ENCODE measurements at places on chromosomes 7 and 10.

GRCh38 chr7:3033581-3033980 lies 10.1 kb downstream of the CARD11 start:
- DNase-seq: no peak

DNA sequence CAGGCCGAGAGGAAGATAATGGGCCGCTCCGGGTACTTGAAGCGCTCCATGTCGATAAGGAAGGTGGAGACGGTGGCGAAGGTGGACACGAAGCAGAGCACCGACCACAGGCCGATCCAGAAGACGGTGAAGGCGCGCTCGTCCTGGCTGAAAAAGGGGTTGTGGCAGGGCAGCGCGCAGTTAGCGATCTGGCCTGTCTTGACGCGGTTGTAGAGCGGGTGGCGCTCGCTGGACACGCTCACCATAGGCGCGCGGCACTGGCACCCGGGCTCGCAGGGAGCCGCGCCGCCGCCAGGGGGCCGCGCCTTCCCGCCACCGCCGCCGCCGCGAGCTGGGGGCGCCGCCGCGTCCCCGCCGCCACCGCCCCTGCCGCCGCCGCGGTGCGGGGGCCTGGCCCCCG lies 1.6 kb downstream of the FZD8 start:
- peak; percentile 48 for DNase-seq

- no peak for DNase-seq
Observed at GRCh38 chr7:29086545-29086944, 59.8 kb downstream of the CPVL start.

DNA sequence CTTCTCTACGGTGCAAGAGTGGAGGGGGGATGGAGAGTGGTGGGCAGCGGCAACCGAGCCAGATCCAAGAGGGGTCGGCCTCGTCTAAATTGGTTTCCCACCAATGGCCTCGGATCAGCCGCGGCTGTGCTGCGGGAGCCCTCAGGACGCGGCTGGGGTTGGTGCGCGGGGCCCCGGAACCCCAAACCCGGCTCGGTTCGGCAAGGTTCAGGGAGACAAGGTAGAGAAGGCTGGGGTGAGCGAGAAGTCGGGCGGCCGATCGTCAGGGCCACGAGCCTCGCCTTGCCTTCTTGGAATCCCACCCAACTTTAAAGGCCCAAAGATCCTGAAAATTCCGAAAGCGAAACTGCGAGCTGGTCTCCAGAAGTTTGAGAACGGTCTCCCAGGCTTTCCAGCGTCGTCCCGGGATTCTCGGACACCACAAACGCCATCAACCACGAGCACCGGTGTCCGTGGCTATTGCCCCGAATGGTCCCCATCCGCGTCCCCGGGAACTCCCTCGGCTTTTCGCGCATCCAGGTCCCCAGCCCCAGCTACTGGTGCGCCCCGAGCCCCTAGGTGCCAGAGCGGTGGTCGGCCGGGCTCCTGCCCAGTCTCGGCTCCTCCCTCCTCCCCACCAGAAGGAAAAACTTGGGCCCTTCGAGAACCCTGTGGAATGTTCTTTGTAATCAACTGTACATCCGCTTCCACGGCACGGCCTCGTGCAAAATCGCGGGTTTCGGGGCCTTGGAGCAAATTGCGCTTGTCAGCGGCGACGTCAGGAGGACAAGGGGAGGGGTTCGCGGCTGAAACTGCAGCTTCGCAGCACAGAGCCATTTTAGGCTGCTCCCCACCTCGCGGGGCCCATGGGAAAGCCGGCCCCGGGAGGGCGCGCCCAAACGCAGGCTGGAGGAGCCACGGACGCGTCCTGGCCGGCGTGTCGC lies 3.2 kb downstream of the SFMBT2 start:
- DNase-seq: peak; percentile 16

- DNase-seq: no peak
Observed at GRCh38 chr7:75626954-75627353, 111.8 kb downstream of the HIP1 start.

DNA sequence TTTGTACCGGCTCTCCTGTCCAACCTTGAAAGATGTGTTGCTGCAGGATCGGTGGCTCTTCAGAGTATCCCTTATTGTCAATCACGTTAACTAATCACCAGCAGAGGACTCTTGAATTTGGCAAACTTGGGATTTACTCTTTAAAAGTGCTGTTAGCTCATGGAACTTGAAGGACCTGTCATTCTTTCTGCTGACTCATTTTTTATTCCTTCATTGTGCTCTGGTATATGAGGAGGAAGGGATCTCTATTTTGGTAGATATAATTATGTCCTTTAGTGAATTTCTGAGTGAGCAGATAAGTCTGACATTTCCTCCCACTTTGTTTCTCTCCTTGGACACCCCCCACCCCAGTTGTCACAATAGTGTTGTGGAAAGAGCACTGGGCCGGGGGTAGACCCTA lies 175.1 kb upstream of the HDAC9 start:
- DNase-seq: no peak

- no peak for DNase-seq
Observed at GRCh38 chr7:149598721-149599308, 101.2 kb upstream of the ZNF746 start.
